ENCODE measurements at places on chromosomes 13 and 19.

- DNase-seq, result no peak
Measured at GRCh38 chr19:42273407-42274064, 4.5 kb downstream of the CIC start.

DNA sequence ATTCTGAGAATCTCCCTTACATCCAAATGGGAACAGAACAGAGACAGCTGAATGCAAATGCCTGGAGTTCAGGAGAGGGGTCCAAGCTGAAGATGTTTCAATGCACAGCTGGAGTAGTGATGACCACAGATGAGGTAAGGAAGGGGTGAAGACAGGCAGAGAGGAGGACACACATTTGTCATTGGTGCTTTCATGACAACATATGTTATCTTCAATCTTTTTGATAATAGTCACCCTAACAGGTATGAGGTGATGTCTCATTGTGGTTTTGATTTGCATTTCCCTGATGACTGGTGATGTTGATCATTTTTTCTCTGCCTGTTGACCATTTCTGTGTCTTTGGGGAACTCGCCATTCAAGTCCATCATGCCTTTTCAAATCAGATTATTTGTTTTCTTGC lies 19.2 kb downstream of the SIGLEC7 start:
- DNase-seq, result no peak

DNA sequence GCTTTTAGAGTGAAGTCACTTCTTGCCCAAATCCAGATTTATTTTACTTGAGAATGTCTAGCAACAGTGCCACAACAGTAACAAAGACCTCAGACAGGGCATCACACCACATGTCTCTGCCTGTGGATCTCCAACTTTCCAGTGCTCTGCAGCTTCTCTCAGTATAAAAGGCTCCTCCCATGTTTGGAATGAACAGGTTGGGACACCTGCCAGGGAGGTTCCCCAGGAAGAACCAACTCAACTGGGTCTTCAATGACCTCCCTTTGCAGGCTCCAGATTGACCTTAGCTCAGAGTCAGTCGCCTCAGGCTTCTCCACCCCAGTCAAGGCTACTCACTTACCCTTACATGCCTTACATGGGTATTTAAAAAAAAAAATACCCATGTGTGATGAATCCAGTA lies 3.4 kb downstream of the ZNF823 start:
- no peak for DNase-seq

DNA sequence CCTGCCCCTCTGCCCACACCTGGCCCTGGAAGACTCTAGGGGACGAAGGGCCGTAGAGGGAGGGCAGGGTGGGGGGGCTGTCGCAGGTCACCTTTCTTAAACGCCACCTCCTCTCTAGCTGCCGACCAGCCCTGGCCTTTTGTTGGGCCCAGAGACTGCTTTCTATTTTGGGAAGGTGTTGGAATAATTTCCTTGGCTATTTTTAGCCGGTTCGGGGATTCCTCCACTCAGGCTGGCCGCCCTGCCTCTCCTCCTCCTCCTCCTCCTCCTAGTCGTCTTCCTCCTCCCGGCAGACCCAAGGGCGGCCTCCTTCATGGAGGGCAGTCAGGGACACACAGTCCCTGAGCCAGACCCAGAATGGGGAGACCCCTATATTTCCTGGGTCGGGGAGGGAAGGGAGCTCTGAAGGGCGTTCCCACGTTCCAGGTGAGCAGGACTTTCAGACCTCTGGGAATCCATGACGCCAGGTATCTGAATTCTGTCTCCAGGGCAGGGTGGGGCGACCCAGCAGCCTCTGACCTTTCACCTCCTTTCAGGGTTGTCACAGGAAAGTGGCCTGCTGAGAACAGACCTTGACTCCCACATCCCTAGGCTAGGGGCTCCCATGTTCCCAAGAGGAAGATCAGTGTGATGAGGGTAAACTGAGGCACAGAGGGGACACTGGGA lies 19.9 kb downstream of the GADD45B start:
- no peak for DNase-seq

- DNase-seq, result no peak
Measured at GRCh38 chr19:54193011-54193410, 1.9 kb downstream of the TSEN34 start.

GRCh38 chr13:98226496-98226895 lies 49.4 kb upstream of the RNF113B start:
- DNase-seq, result no peak

DNA sequence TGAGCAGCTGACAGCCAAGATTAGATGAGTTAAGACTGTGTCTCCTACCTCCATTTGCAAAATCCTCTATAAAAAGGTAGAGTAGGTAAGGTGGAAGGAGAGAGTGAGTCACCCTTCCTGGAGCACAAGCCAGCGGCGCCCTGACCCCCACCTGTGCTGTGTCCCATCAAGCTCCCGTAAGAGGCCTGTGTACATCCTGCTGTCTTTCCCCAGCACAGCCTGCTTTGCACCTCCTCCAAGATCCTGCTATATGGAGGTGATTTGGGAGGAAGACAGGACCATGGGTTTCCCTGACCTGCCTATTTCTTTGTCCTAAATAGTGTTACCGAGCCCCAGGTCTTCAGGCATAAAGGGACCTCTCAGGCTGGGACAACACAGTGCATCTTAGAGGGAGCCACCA lies 62.3 kb upstream of the UQCRFS1 start:
- DNase-seq, result no peak

GRCh38 chr19:19257137-19257536 lies 16.0 kb downstream of the TM6SF2 start:
- no peak for DNase-seq

- no peak for DNase-seq
Measured at GRCh38 chr19:11288349-11288748, 7.6 kb upstream of the TSPAN16 start.

DNA sequence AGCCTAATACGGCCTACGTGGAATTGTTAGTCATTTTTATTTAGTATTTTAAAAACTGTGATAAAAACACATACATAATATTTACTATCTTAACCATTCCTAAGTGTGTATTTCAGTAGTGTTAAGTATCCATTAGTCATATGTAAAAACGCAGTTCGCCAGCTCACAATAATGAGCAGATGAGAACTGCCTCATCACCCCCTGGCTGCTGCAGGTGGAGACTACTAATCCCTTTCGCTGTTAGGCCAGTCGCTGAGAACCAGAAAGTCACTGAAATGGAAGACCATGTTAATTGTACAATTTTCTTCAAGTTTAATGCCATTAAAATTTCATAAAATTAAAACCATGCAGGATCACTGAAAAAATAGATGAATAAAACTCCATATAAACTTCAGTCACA lies 1.6 kb downstream of the ESD start:
- no peak for DNase-seq

GRCh38 chr19:8302734-8303133 lies 5.4 kb downstream of the CD320 start:
- DNase-seq, result no peak

GRCh38 chr13:24892829-24893228 lies 128.9 kb downstream of the RNF17 start:
- DNase-seq, result no peak

GRCh38 chr19:8463365-8463764 lies 18.6 kb downstream of the HNRNPM start:
- DNase-seq, result no peak

DNA sequence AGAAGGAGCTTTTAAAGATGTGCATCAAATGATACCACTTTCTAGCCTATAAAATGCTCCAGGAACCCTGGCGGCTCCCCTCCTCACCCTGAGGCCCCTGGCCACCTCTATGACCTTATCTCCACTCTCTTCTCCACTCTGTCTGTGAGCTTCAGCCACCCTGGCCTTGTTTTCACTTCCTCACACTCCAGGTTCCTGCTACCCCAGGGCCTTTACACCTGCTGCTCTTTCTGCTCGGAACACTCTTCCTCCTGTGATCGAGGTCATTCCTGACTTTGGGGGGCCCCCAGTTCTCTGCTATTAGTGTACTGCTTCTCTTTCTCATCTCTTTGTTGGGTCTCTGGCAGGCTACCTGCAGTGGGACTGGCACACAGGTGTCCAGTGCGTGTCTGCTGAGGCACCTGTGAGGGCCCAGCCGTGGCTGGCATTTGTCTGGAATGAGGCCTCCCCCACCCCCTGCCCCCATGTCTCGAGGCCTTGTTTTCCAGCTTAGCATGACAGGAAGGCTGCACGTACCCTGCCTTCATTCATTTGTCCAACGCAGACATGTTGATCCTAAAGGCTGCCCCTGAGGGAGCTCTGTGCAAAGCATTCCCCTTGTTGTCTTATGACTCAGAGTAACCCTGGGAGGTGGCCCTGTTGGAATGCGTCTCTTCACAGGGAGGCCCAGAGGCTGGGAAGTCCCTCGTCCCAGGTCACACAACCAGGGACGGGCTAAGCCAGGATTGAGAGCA lies 2.3 kb downstream of the DDA1 start:
- DNase-seq, result no peak

DNA sequence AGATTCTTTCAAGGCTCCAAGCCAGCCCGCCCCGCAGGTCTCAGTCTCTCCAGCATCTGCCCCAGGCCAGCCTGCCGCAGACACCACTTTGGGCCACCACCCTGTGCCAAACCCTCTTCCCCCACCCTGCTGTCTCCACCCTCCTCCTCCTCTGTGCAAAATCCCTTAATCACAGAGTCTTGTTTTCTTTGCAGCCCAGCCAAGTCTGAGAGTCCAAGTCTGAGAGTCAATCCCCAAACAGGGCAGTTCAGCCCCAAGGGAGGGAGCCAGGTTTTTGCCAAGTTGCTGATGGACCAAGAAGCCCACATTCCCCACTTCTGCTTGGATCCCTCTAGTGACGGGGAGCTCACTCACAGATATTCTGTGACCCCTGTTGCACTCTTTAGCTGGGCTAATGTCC lies 3.1 kb downstream of the ADAMTS10 start:
- no peak for DNase-seq

- DNase-seq, result no peak
Measured at GRCh38 chr19:50723069-50723468, at the start of gene CLEC11A. CLEC11A (plus strand) TSS chr19:50723364; CDS start chr19:50723526, 162 bp downstream.

- peak; percentile 32 for DNase-seq
Measured at GRCh38 chr19:3135961-3136683, at the start of gene GNA15. GNA15 (plus strand) TSS chr19:3136033; CDS start chr19:3136451, 418 bp downstream.

DNA sequence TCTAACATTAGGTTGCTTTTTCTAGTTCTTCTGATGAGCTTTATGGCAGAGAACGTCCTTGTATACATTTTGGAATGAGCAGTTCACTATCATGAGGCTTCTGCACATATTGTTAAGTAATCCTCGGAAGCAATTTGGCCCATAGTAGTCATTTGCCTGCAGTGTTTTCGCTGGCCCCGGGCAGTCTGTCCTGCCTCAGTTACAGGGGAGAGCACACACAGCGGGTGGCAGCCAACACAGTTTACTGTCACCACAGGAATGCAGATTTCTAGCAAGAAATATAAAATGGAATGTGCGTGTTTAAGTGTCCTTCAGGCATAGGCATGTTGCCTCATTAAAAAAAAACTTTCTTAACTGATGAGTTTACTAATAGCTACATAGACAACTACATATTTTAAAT lies 71.5 kb upstream of the GJB6 start:
- DNase-seq, result no peak

DNA sequence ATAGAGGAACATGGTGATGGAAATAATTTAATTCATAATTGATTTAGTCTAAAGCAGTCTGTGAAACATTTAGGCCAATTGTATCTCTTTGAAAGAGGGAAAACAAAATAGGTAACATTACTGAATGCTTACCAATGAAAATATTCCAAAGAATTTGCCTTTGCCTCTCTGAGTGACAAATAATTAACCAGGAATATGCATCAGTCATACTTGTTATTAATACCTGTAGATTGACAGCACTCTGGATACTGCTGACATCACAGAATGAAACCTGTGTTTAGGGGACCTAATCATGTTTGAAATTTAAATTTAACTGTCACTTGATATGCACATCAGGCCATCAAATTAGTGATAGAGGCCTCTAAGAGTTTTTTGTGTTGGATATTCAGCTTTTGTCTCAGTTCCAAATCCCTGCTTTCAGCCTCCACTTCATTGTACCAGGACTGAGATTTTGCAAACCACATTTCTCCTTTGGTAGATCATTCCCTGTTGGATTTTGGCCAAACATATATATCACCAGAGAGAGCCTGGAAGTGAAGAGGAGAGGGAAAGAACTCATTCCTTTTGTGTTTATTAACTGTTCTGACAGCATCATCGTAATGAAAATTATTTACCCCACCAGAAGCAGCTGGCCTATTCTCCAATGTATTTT lies 64.8 kb upstream of the KLHL1 start:
- DNase-seq, result no peak

DNA sequence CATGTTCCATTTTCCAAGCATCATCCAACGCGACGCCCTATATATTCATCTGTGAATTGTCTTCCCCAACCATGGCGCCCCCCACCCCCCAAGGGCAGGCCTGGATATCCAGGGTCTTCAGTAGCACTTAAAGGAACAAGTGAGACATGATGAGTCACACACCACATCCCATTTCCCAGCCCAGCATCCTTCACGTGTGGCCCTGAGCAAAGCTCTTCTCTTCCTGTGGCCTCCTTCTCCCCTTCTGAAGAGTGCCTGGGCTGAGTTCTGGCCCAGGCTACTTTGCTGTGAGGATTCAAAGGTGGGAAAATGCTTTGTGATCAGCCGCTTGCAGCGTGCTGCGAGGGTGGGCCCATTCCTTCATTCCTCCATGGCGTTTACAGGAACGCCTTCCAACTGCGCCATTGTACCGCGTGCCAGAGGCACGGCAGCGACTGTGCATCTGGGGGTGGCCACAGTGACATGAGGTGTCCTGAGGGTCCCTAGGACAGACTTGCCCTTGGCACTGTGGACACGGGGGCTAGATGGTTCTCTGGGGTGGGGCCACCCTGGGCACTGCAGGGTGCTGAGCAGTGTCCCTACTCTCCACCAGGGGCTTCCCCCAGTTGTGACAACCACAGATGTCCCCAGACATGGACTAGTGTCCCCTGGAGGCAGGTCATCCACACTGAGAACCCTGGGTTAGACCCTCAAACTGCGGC lies 11.7 kb downstream of the PLIN4 start:
- DNase-seq, result no peak

DNA sequence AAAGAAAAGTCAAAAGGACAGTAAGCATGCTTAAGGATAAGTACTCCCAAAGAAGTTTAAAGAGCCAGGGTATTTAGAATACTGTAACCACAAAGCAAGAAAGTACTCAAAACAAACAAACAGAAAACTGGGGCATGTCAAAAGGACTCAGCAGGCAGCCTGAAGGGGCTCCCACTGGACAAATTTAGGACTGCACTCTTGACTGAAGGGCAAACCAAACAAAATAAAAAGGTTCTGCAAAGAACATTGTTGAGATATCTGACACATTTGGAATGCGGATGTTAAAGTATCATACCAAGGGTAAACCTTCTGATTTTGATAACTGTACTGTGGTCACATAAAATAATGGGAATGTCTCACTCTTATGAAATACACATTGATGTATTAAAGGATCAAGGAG lies 157.4 kb downstream of the TNFSF13B start:
- no peak for DNase-seq
